ENCODE measurements at places on chromosomes 2 and 18. TPM values are rescaled to one million over a fixed set of nuclear protein-coding genes. Genes with fewer than 3 reads are reported as not detected.
A peak's percentile ranks its signal among the peaks of the same experiment; 100 is the strongest.

CYBRD1 gene
- 3.7 TPM for polyA plus RNA-seq

KCNJ13 gene
- polyA plus RNA-seq: 0.37 TPM

GRCh38 chr2:145100301-145100700 is 580.4 kb upstream of the ZEB2 start:
- no peak for DNase-seq

- no peak for DNase-seq
These were observed 486.4 kb downstream of the FBXO15 start for GRCh38 chr18:73660931-73661856.

DNA sequence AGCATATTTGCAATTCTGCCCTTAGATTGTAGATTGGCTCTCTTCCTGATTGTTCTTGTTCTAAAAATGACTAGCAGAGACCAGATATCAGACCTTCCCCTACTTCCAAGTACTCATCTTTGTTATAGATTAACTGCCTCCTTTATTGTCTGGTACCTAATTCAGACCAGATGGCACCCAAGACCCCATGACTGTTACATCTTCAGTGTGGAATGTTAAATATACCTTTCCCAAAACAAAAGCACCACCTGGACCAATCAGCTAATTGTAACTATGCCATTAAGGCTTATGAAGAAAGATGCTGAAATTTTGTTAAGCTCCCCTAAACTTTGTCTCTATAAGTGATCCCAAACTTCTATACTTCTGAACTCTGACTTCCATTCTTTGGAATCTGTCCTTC is 12.0 kb upstream of the TFPI start:
- DNase-seq: no peak

GCG gene
- not detected for polyA plus RNA-seq

- peak; percentile 55 for DNase-seq
These were observed at the start of gene COL5A2 for GRCh38 chr2:189179570-189179950. Gene COL5A2, minus strand, starts transcription at chr2:189179761. Its CDS starts 157 bp downstream, at chr2:189179604.

- DNase-seq: no peak
These were observed 283.0 kb downstream of the MYCN start for GRCh38 chr2:16223161-16223840.

ADCYAP1 gene
- not detected for polyA plus RNA-seq

DNA sequence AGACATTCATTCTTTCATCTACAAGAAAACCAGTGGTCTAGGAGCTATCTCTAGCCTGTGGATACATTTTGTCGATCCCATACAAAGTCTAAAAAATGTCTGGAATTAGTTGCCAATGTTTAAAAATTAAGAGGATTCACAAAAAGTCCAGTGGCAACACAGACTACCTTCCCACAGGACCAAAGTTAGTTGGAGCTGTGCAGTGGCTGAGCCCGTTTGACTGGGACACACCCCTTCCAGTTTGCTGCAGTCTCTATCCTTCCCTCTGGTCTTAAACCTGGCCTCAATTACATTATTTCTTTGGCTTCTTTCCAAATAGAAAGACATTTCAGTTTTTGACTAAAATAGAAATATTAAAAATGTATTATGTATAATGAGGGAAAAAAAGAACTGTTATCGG is 18.6 kb downstream of the SLC16A14 start:
- no peak for DNase-seq

MC5R gene
- polyA plus RNA-seq: 0.21 TPM

CHRND gene
- not detected for polyA plus RNA-seq
